ENCODE measurements at places on chromosomes 3 and 15.

DNA sequence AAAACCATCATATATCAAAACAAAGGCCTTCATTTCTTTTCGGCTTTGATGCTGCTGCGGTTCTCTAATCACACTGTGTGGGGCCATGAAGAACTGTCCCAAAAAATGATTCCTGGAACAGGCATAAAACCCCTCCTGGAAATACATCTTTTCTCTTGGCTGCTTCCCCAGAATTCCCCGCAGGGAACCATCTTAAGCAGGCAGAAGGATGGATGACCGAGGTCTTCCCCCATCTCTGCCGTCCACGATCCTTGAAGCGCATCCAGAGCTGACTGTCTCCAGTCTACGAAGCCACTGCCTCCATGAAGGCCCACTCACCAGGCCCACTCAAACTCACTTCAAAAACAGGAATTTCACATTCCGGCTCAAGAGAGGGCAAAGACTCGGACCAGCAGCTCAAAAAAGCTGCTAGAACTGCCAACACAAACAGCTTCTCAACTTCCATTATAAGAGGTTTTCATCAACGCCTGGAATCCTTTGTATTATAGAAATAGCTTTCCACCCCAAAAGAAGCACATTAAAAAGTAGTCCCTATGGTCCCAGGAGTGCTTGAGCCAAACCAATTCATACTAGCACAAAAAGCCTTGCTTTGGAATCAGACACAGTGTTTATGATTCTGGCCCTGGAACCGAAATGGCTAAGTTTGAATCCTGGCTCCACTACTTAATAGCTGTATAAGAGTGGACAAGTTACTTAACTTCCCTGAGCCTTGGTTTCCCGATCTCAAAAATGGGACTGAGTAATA is 487.5 kb upstream of the WNT5A start:
- no peak for DNase-seq

DNA sequence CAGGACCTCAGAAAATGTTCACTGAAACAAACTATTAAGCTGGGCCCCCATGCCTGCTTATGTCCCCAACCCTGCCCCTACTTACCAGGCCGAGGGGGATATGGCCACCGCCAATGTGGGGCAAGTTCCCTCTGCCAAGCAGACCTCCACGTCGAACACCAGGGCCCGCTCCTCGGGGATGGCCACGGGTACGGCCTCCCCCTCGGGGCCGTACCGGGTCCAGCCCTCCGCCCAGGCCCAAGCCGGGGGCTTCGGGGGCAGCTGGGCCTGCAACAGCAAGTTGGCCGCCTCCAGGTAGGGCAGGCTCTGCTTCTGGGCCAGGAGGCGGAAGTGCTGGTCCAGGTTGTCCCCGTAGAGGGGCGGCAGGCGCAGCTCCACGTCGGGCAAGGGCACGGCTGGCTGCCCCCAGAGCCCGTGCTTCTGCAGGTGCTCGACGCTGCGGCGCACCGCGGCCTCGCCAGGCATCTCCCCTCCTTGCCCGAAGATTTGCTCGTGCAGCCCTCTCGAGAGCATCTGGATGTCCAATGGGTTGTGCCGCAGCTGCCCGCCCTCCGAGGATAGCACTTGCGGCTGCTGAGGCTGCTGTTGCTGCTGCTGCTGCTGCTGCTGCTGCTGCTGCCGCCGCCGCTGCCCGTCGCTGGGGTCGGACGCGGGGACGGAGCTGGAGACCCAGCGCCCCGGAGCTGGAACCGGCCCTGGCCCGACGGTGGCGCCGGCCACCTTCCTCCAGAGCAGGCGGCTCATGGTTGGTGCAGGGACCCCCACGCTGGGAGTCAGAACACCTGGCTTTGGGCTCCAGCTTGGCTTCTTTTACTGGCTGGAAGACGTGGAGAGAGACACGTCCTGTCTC is 1.4 kb downstream of the POLG start:
- no peak for DNase-seq

GRCh38 chr3:85316252-85316651 is 357.5 kb downstream of the CADM2 start:
- no peak for DNase-seq

DNA sequence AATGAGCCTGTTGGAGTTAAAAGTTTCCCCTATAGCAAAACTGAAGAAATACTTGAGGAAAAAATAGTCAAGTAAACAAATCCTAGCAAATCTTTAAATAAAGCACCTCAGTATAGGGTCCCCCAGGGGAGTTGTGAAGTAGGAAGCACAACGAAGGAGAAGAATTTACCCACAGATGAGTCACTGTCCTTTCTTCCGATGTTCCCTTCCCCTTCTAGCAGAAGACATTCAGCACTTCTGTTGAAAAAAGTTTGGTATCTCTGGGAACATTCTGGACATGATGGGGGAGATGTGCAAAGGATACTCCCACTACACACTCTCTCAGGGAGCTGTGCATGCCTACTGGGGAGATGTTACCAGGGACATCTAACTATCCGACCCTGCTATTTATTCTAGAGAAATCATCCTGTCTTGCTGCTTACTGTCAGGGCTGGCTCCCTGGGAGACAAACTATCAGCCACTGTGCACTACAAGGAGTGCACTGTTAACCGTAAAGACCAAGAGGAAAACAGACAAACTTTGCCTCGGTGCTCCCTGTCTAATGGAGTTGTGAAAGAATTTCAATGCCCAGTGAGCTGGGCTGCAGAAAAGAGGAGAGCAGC is 93.8 kb downstream of the RFTN1 start:
- no peak for DNase-seq

GRCh38 chr15:69074001-69074842 is 59.7 kb downstream of the NOX5 start:
- no peak for DNase-seq

- DNase-seq: no peak
Measured at GRCh38 chr15:79031821-79032220, 58.8 kb downstream of the RASGRF1 start.

DNA sequence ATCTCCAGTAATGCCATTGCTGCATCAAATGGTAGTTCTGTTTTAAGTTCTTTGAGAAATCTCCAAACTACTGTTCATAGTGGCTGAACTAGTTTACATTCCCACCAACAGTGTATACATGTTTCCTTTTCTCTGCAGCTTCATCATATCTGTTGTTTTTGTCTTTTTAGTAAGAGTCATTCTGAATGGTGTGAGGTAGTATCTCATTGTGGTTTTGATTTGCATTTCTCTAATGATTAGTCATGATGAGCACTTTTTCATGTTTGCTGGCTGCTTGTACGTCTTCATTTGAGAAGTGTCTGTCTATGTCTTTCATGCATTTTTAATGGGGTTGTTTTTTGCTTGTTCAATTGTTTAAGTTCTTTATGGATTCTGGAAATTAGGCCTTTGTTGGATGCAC is 10.2 kb upstream of the GCSAM start:
- no peak for DNase-seq

DNA sequence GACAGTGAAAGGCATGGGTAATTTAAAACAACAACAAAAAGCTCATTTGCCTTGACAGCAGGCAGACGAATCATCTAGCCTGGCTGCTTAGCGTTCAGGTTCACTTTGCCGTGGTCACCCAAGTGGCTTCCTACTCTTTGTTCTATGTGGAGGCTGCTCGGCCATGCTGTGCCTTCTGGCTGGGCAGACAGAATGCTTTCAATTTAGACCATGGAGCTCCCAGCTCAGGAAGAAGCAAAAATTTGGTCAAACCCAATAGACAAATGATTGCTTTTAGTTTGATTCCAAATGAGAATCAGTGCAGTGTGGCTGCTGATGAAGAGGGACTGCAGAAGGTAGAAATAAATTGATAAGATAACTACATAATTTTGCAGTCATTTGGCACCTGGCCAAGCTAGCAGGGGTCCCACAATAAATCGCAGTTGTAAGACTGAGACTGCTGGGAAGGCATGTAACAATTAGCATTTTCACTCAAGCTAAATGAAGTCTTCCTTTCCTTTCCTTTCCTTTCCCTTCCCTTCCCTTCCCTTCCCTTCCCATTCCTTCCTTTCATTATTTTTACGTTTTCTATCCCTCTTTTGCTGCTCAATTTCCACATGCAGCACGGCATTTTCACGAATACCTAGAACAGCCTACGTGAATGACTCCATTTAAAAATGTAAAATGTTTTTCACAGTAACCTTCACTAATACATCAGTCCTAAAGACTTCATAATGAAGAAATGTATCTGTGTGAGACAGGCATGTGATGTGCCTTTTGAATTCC is 360.4 kb upstream of the TGFBR2 start:
- no peak for DNase-seq

GRCh38 chr3:105996781-105997180 is 128.0 kb upstream of the CBLB start:
- no peak for DNase-seq

DNA sequence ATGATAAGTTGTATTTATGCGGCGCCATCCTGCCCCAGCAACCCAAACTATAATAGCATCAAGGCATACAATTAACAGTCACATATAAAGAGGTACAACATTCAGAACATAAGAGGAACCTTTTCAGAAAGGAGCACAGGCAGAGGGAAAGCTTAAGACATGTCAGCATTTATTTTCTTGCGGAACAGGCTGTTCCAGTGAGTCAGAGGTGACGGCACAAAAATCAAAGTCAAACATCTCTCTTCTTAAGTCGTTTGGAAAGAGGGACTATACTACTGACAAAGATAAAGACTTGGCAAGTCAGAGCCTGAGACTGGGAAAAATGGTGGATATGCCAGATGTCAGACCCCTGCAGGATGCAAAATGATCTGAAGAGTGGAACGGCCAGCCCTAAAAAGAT is 128.4 kb downstream of the CTNNB1 start:
- no peak for DNase-seq

GRCh38 chr15:89761009-89761831 is 10.2 kb upstream of the MESP1 start:
- no peak for DNase-seq

DNA sequence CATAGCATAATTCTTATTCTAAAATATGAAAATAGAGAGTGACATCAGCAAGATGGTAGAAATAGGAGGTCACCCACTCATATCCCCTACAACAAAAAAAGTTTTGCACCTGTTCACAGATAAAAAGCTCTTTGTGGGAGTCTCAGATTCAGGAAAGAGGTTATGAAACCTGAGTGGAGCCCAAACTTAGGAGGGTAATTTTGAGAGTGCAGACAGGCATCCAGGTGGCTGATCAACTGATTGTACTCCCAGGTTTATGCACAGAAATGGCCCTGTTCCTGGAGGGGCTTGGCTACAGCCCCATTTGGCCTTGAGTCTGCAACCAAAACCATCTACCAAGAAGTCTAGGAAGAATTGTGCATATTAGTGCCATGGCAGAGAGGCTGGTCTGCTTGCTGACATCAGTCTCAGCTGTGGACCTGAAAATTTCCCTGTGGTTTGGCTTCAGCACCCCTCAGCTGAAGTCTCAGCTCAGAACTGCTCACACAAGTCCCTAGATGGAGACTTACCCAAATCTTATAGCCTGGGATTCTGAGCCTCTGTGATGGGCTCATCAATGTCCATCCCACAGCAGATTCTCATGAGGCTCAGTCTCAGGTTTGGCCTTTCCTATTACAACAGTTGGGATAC is 291.6 kb downstream of the IL20RB start:
- DNase-seq: no peak

DNA sequence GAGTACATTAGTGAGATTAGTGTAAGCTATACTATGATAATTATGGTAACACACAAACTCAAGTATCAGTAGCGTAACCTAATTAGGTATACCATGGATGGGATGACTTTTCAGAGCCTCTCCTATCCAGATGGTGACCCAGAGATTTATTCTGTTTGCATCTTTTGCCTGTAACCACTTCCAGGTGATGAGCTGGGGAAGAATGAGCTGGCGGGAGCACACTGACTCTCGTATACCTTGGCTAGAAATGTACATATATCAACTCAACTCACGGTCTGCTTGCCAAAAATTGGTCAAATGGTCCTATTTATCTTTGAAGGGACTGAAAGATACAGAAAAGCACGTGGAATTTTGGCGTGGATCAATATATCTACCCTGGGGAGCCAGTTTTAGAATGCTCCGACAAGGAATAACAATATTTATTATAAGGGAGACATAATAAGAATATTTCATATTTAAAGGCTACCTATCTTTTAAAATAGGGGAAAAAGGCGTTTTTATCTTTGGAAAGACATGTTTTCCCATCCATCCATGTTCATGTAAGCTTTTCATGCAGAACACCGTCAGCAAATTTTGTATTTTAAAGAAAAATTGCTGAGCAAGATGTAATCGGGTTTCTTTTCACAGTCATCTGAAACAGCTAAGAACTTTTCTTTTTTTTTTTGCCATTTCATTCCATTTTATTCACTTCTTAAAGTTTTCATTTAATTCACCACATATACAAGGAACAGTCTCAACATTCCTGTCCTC is 502.6 kb upstream of the CBLB start:
- DNase-seq: no peak

DNA sequence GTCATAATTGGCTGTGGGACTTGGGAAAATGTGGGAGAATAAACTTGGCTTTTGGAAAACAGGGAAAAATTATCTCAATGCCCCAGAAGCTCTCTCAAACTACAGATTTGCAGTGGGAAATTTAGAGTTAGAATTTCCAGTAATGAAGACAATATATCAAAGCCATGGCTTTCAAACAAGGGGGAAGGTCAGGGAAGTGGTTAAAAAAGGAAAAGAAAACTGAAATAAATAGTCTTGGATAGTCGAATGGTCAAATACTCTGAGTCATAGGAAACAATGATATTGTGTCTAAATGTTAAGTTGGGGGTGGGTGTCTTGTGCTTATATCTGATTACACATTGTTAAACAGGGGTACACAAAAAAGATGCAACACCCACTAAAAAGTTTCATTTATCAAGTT is 272.4 kb upstream of the COL8A1 start:
- DNase-seq: no peak

DNA sequence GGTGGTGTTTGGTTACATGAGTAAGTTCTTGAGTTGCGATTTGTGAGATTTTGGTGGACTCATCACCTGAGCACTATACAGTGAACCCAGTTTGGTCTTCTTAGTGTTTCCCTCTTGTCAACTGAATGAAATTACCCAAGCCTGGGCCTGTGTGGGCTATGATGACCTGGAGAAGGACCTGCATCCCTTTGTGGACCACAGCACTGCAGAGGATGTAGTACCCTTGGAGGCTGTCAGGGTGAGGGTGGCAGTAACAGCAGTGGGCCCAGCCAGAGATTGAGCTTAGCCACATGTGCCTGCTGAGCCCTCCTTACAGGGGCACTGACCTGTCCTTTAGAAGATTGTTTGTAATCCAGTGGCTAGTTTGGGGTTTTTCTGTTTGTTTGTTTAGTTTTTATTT is 250.1 kb upstream of the TRIM42 start:
- DNase-seq: no peak

DNA sequence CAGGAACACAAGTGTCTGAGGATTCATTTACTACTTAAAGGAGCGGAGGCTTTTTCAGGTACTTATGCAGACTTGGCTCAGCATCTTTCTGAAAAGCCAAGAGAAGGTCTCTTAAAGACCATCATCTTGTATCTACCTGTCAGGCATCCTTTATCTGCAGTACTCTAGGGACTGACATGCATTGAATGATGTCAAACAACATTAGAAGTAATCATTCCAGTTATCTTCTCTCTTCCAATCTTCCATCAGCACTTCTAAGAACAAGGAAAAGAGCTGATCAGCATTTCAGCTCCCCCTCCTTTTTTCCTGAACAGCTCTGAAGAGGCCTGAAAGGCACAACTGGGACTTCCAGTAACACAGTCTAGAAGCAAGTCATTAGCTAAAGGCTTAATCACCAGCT is 214.8 kb downstream of the KCNH8 start:
- DNase-seq: no peak
